ENCODE measurements at places on chromosomes 5 and 9.

GRCh38 chr9:134642385-134643181 is 980 bp downstream of the COL5A1 start:
- no peak for DNase-seq

DNA sequence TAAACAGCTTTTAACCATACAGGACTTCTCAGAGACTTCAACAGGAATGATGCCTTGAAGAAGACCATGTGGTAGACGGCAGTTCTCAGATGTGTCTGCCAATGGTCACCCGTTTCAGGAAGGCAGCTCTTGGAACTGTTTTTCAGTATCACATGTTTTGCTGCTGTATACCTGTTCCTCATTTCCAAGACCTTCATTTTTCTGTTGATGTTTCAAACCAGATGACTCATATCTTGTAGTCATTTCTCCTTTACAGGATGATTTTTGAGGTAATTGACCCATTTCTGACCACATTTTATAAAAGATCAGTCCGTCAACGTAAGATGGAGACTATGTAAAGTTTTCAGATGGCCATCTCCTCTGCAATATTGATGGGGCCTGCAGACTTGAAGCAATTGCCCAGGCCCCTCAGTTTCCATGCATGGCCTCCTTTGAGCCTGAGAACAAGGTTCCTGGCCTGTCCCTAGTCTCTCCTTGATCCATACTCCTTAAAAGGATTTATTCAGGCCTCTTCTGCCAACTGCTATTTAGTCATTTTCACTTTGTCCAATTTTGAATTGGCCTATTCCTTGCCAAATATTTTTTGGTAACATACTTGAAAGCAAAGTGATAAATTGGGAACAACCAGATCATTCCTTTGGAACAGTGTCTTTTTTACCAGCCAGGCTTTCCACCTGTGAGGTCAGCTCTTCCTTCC is 128.6 kb downstream of the PDZD2 start:
- no peak for DNase-seq

- no peak for DNase-seq
Observed at GRCh38 chr5:67073045-67073680, 123.4 kb downstream of the CD180 start.

DNA sequence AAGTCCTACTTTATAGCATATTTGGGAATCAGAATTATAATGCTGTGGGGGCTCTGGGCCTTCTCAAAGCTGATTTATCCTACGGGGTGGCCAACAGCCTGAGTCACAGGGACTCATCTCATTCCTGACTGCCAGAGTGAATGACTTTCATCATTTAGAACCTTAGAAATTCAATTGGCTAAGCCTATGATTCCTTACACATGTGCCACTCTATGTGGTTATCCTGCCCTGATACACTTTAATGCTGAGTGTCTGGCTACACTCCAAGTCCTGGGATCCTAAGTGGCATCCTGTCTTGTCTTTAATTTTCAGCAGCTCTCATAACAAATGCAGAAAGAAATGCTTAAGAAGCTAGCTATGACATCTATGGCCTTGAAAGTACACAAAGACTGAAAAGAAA is 75.2 kb upstream of the FREM1 start:
- no peak for DNase-seq

DNA sequence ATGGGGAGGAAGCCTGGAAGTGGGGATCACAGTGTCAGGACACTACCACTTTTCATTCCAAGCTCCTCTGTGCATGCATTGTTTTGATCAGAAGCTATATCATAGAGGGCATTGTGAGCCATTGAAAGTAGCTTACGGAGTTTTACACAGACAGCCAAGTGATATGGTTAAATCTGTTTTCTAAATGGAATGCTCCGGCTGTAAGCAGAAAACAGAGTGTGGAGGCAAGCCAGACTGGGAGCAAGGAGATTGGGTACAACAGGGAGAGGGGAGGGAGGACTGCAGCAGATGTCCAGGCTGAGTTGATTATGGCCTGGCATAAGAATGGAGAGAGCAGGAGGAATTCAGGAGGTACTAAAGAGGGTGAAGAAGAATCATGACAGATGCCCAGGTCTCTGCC is 15.5 kb upstream of the SOWAHA start:
- no peak for DNase-seq

DNA sequence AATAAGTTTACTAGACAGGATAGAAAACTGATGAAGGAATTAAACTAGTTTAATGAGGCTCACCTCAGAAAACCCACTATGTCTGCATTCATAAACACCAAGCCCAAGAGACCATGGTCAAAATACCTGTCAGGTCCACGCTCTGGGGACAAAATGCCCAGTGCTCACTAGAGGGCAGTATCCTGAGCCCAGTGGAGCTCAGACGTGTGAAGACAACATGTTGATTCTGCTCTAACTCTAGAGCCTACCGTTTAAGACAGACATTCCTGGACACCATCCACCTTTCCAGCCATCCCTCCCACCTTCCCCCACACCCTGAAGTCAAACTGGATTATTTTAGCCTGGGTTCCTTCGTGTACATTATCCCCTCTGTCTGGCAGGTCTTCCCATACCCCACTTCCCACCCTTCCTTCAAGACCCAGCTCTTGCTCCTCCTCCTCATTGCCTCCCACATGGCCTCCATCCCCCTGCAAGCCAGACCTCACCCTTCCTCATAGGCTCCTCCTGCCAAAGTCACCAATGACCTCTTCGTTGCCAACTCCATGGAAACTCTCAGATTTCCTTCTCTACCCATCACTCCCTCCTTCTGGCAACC is 142.3 kb upstream of the FSTL4 start:
- DNase-seq = no peak
